Right ventricle myocardium inferior (tissue), 1 donor: ENCODE measurements at places on chromosomes 11 and 22.

GRCh38 chr11:130916910-130917309 is 631 bp upstream of the SNX19 start:
- DNase-seq = no peak

DNA sequence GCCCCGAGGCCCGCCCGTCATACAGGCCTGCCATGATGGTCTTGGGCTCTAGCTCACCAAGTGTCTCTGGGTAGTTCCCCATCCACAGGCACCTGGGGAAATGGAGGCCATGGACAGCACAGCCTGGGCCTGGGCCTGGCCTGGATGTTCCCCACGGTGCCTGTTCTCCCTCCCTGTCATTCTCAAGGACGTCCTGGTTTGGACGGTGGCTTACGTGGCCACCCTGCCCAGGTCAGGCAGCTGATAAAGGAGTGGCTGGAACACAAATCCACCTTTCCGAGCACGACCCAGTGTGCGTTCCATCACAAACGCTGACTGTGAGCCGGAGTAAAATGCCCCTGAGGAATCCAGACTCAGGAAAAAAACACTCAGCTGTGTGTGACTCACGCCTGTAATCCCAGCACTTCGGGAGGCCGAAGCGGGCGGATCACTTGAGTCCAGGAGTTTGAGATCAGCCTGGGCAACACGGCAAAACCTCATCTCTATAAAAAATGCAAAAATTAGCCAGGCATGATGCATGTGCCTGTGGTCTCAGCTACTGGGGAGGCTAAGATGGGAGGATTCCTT is 41.2 kb upstream of the TESMIN start:
- DNase-seq = no peak

DNA sequence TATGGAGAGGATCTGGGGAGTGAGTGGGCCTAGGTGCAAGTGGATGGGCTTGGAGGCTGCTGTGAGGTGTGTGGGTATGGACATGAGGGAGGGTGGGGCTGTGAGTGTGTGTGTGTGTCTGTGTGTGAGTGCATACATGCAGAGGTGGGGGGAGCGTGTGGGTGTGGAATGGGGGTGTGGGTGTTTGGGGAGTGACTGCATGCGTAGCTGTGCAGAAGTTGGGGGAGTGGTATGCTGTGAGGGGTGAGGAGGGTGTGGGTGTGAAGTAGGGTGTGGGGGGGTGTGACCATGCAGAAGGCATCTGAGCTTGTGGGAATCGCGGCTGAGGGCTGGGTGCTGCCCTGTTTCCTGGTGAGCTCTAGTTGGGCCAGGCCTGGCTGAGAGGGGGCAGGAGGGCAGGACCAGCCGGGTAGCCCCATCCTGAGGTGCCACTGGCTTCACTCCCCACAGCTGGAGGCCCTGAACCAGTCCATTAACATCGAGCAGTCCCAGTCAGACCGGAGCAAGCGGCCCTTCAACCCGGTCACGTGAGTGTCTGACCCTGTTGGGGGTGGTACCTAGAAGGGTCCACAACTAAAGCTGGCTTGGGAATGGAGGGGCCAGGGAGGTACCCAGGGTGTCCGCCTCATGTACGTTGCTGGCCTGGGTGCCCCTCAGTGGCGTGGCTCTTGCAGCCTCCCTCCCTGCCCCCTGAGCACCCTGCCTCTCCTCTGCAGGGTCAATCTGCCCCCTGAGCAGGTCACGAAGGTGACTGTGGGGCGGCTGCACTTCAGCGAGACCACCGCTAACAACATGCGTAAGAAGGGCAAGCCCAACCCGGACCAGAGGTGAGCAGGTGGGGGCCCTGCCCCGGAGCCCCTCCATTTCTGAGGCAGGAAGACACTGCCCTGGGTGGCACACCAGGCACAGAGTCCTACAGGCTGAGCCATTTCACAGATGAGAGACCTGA is 16.5 kb downstream of the TMEM258 start:
- peak; percentile 16 for DNase-seq

GRCh38 chr11:15590132-15590531 is 475.4 kb downstream of the INSC start:
- DNase-seq = no peak

DNA sequence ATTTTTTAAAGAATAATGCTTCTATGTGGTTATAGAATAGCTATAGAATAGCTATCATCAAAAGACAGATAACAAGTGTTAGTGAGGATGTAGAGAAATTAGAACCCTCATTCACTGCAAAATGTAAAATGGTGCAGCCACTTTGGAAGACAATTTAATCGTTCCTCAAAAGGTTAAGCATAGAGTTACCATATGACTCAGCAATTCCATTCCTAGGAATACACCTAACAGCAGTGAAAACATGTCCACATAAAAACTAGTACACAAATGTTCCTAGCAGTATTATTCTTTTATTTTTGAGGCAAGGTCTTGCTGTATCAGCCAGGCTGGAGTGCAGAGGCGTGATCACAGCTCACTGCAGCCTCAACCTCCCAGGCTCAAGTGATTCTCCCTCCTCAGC is 34.0 kb downstream of the RTL6 start:
- DNase-seq = no peak

DNA sequence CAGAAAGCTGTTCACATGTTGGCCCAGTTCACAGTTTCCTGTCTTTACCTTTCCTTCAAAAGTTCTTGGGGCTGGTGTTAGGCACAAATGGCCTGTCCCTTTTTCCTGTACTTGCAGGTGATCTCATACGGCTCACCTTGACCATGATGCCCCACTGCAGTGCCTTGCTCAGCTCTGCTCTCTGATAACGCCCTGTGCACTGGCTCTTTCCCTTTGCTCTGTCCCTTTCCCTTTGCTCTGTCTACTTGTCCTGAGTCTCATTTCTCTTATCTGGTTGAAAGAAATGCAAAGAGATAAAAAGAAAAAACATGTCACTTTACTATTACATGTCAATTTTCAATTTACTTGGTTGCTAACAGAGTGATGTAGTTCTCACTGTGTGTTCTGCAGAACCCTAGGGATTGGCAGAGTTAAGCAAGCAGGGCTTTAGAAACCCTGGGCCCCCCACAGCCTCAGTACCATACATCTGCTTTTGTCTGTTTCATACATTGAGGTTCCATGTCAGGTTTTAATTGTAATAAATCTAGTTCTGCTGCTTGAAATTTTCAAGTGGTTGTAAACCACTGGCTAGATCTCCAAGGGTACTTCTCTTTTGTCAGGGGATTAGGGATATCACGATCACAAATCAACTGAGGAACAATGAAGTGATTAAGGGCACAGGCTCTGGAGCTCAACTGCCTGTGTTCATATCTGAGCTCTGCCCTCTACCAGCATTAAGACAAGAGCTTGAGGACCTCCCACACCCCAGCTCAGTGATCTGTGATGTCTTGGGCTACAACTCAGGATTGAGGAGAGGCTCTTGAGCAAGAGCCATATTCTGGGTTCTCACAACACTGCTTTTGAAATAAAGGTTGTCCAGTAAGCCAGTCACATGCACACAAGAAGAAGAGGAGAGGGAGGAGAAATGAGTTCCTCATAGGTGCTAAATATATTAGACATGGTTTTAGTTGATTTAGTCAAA is 16.3 kb upstream of the SORL1 start:
- DNase-seq = no peak

DNA sequence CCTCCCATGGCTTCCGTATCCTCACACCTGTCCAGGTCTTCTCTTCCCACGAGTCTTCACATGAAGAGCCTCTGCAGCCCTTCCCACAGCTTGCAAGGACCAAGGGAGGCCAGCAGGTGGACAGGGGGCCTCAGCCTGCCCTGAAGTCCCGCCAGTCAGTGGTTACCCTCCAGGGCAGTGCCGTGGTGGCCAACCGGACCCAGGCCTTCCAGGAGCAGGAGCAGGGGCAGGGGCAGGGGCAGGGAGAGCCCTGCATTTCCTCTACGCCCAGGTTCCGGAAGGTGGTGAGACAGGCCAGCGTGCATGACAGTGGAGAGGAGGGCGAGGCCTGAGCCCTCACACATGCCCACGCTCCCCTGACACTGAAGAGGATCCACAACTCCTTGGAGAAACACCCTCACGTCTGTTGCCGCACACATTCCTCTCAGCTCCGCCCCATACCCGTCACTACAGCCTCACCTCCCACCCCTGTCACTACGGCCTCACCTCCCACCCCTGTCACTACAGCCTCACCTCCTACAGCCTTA is 8.3 kb downstream of the SSH3 start:
- DNase-seq = peak; percentile 16

GRCh38 chr11:121365304-121365703 is 72.7 kb downstream of the SC5D start:
- no peak for DNase-seq

DNA sequence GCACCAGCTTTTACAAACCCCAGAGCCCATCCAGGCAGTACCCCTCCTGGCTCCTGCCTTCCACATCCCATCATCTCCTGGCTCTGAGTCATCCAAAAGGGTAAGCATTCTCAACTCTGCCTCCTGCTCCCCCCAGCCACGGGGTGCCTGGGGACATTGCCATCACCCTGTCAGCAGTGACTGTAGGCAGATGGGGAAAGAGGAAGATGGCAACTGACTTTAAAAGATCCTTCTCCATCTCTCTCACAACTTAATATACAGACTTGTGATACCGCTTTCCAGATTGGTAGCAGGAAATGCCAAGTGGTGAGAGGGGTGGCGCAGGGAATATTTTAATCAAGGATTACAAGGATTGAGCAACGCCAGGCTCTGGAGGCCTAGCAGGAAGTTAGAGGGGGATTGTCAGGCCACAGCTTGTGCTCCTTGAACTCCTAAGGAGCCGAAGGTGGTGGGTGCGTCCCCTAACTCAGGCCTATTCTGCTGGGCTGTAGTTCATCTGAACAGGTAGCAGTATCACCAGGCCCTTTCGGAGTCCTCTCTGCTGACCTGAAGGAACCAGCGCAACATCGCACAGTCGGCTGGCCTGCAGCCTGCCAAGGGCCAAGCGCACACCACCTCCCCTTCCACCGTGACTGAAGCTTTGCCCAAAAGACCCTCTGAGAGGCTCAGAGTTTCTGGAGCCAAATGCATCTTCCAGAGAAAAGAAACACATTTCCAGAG is 83.3 kb downstream of the ZC3H12C start:
- no peak for DNase-seq

GRCh38 chr11:131099746-131100145 is 183.5 kb upstream of the SNX19 start:
- no peak for DNase-seq

DNA sequence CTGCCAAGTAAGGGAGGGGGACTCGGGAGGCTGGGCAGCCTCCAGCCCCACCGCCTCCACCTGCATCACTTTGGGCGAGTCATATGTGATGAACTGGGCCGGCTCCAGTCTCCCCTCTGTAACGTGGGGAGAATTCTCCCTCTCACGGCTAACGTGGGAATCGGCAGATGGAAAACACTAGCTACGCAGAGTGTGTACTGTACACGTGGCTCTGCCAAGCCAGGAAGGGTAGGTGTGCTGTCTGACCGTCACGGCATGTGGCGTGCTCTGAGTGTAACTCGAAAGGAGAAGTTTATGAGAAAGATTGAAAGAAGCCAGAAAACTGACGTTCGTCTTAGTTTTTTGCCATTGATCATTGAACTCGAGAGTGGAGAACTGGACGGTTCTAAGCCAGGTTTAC is 13.7 kb downstream of the TRMU start:
- peak; percentile 31 for DNase-seq

- no peak for DNase-seq
Observed at GRCh38 chr11:119100994-119101758, 477 bp downstream of the DPAGT1 start.

- no peak for DNase-seq
Observed at GRCh38 chr11:46827995-46828394, 18.1 kb downstream of the CKAP5 start.

DNA sequence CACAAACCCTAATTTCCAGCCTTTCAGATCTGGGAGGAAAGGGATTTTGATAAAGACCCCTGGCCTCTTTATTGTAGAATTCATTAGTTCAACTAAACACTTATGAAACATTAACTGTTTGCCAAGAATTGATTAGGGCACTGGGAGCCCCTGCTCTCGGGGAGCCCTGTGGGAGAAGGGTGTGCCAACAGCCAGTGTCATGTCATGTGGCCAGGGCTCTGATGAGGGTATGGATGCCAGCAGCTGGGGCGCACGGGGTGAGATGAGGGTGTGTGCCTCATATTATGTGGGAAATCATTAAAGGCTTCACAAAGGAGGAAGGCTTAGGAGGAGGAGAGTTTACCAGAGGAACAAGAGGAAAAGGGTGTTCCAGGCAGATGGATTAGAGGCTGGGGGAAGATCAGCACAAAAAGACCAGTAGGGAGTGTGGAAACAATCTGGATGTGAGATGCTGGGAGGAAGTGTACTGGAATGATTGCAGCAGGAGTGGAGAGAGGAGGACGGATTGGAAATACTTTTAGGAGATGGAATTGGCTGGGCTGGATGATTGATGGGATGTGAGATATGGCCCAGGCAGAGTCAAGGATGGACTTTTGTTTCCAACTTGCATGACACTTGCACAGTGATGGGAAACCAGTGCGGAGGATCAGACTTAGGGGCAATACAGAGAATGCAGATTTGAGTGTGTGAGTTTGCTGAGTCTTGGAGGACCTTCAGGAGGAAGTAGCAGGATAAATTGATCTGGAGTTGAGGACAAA is 137.8 kb downstream of the CSNK2A3 start:
- no peak for DNase-seq

DNA sequence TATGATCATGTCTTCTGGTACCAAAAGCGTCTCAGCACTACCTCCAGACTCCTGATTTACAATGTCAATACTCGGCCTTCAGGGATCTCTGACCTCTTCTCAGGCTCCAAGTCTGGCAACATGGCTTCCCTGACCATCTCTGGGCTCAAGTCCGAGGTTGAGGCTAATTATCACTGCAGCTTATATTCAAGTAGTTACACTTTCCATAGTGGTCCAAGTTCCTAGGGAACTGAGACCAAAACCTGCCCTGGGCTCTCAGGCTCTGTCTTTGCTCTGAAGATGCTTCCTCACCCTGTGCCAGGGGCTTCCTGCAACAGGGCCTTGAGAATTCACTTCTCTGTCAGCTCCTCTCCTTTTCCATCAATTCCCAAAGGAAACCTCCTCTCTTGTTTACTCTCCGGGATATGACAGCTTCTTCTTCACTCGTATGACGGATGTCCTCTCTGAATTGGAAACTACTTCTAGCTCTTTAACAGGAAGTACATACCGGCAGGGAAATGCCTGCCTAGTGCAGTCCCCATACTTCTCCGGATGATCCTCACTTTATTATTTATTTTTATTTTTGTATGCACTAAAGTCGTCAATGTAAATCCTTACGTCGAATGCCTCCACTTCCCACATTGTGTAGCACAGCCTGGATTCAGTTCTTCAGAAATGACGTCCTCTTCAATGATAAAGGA is 29.6 kb upstream of the PRAME start:
- no peak for DNase-seq

GRCh38 chr11:73172992-73173656 is 31.0 kb upstream of the FCHSD2 start:
- no peak for DNase-seq
